ENCODE measurements at places on chromosomes 7 and 10. TPM values are rescaled to one million over a fixed set of nuclear protein-coding genes. Genes with fewer than 3 reads are reported as not detected.

GRCh38 chr10:69861251-69862240, 59.8 kb downstream of the COL13A1 start:
- no peak for DNase-seq

DNA sequence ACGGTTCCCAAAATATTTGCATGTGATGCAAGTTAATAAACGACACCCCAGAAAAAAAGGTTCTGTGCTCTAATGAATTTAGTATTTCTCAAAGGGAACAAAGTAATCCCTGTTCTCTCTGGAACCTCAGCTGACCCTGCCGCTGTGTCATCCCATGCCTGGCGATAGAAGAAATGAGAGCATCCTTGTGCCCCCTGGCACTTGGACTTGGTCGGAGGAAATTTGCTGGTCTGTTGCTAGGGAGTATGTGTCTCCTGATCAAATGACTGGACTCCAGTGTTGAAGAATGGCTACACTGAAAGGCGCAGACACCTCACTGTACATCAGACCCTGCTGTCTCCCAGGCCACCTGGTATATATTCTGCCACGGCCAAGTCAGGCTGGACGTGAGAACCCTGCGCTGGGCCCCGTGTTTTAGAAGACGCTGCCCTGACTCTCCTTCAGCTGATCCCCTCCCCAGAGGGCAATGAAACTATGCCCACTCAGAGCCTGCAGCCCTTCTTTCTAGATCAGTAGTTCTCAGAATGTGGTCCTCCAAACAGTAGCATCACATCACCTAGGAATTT, 67.2 kb downstream of the THNSL1 start:
- DNase-seq = peak; percentile 68

- DNase-seq = no peak
Observed at GRCh38 chr10:18473424-18474117, 177.8 kb downstream of the NSUN6 start.

GRCh38 chr10:17387861-17388503, 66.4 kb downstream of the ST8SIA6 start:
- no peak for DNase-seq

DNA sequence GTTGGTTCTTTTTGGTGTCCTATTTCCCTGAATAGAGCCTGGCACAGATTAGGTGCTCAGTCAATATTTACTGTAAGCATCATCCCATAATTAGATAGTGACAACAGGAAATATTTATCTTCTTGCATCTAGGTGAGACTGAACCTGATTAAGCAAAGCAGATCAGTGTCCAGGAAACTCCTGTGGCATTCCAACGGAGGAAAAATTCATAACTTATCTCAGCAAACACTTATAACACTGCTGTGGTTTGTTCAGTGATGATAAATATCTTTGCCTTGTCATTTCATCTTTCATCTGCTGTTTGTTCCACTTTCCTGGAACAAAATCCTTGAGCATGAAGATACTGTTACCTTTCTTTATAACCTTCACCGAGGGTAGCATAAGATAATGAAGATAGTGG, 1160.3 kb upstream of the AUTS2 start:
- no peak for DNase-seq

DNA sequence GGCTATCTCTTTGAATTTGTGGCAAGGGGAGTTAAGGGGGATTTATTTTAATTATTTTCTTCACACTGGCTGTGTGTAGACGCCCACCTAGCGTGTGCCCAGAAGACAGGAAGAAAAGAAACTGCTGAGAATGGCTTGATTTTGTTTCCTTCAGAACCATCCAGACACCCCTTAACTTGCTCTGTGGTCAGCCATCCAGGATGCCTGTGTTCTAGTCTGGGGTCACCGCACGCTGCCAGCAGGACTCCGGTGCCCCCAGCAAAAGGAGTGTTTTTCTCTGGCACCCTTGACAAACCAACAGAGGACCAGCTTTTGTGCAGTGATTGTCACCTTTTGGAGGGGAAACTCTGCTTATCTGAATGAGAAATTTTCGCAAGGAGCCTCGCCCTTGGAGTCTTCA, 5.3 kb downstream of the DDC start:
- DNase-seq = no peak

- no peak for DNase-seq
Observed at GRCh38 chr10:110947061-110947595, 27.7 kb downstream of the SHOC2 start.

DNA sequence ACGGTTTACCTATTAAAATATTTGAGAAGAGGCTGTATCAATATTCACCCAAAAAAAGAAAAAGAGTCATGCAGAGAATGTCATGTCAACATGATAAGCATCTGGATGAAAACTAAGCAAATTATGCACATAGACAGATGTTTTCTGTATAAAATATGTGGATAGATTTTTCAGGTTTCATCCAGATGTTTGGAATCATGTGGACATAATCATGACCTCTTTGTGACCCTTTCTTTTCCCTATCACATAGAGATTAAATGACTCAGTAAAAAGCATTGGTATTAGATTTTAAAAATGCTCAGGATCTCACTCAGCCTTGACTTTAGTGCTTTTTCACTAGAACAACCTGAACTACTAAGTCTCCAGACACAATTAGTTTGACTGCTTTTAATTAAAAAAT, 90.0 kb downstream of the FOXP2 start:
- no peak for DNase-seq

DNA sequence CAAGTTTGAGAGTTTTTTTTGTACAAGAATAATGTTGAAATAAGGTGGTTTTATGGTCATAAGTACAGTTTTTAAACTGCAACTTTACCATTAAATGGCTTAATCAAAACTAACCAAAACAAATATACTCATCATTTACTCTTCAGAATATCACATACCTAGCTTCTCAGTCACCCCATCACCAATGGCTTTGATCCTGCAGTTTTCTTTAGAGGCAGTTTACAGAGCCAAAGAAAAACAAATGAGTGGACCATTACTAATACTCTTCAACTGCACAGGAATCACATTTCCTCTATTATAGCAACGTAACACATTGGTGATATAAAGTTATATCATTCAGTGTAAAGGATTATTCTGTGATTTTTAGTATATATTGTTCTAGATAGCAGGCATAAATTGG, 576.1 kb upstream of the LRRTM3 start:
- no peak for DNase-seq

DNA sequence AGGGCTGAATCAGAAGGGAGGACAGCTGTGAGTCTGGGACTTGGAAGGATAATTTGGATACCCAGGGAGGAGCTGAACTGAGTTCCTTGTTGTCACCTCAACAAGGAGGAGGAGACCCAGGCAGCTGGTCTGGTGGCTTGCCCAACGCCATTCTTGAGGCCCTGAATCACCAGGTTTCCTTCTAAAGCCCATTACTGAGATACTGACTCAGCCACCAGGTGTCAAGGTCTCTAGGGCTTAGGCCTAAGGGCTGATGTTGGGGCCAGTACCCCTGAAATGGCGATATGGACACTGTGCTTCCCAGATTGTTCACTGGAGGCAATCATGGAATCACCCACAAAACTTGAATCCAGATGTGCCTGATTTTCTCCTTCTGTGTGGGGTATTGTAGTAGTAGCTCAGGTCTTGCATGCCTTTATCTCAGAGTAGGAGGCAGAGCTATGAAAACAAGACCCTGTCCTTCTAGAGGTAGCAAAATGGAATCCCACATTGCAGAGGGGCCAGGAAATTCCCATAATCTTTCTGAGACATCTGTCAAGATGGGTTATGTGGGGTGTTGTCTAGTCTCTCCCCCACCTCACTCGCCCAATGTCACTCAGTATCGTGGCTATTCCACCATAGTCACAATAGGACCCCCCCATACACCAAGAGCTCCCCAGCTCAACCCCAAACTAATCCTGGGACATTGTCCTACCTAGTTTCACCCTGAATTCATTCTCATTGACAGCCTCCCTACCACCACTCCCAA, 1.8 kb upstream of the ATG9B start:
- no peak for DNase-seq

- peak; percentile 98 for DNase-seq
Observed at GRCh38 chr7:135211179-135211945, at the start of gene WDR91. Gene WDR91 (minus strand): TSS chr7:135211526. CDS start chr7:135211502, 24 bp downstream.

DNA sequence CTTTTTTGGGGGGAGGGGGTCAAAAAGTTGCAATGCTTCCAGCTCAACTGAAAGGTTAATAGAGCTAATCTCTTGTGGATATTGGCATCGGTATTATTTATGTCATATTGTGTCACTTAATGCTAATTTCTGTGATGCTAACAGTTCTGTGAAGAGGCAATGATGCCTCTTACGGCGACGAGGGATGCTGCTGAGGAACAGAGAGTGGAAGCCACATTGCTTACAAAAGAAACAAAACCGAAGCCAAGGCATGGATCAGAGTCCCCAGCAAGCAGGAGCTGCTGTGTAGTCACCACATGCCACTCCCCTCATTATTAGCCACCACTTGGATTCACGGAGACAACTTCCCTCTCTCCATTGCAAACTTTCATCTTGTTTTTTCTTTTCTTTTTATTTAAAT, 536.5 kb upstream of the MGMT start:
- DNase-seq = no peak

- DNase-seq = peak; percentile 90
Observed at GRCh38 chr7:29189743-29190201, 4.8 kb upstream of the CHN2 start.

DNA sequence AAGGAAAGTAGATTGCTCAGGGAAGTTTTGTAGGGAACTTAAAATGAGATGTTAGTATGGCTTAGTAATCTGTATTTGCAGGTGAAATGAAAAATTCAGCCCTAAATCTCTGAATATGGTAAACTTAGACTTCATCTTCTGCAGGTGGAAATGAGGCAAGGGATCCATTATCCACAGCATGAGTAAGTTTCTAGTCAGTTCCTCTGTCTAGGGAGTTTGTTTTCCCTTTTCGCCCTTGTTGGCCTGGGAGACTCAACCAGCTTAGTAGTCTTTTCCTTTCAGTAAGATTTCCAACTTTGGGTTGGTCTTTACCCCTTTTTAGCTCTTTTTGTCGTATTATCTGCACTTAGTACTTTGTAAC, 65.6 kb downstream of the ZEB1 start:
- no peak for DNase-seq

DNA sequence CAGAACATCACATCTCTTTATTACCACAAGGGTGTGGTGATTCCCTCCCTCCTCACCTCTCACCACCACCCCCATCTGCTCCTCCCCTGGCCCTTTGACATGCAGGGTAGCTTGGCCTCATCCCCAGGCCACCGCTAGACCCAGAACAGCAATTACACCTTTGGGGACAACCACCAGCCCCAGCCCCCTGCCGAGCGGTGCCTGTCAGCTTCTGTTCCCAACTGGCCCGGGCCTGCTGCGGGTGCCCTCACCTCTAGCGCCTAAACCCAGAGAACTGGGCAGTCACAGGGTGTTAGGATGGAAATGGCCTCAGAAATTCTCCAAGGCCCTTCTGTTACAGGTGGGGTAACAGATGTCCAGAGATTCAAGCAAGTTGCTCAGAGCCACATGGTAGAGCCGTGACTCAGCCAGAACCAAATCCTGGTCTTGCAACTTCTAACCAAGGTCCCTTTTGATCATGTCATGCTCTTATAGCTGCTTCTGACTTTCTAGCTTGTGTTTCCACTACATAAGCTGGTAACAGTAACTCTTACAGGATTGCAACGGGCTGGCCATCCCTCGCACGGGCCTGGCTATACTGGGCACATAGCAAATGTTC, 78.0 kb downstream of the PRKAG2 start:
- DNase-seq = no peak

GRCh38 chr10:103967448-103968071, 620 bp downstream of the SLK start:
- DNase-seq = no peak

DNA sequence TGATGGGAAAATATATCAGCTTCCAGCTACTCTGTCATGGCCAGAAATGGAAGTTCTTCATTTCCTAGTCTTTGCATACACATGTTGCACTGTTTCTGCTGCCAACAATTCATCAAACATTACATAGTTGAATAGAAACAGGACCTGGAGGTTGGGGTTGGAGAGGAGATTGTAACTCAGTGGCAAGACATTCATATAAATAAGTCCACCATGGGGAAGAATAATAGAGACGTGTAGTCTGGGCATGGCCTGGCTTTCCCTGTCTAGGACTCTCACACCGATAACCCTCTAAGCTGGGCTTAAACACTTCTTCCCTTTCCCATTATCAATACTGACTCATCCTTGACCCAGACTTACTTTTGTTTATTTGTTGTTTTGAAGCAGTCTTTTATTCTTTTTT, 155.7 kb downstream of the PLPP4 start:
- peak; percentile 85 for DNase-seq

DNA sequence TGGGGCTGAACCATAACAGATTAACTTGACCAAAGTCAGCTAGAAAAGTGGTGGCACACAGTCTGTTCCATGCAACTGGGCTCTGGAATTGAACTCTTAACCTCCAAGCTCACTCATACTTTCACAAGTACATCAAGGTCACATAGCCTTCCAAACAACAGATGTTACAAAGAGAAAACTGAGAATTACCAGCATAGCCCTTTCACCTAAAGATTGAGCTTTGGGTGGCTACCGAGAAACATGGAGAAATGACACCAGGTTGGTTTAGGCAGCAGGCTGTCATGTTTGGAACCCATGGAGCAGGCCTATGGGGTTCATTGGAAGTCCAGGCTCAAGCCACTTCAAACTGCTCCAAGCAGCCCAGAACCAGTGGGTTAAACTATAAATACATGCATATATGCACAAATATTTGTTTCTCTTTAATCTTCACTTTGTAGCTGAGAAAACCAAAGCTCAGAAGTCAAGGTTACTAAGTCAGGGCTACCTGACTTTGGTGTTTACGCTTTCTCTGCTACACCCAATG, 59.1 kb downstream of the MALSU1 start:
- DNase-seq = no peak

DNA sequence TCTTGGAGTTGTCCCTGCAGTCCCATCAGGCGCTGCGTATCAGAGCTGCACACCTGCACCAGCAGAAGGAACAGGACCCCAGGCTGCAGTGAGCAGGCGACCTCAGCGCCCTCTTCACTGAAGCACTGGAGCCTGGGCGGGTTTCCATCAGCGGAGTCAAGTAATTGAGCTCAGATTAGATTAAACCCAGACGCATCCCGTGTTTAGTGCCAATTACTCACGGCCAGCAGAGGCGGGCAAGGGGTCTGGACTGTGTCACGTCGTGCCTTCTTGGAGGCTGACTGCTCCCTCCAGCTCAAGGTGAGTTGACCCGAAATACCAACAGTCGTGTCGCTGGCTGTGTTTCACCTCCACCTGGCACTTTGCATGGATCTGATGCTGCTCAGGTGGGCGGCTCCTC, 123.6 kb downstream of the CXCL12 start:
- DNase-seq = peak; percentile 87

GRCh38 chr10:114499630-114500190, 95.4 kb upstream of the AFAP1L2 start:
- DNase-seq = no peak

Gene PIP4K2A
- 32.4 TPM for total RNA-seq

Gene TMEM225B
- total RNA-seq = 0.32 TPM

Gene ANKRD1
- total RNA-seq = not detected

Gene IKZF1
- total RNA-seq = 3.6 TPM

Gene MKX
- total RNA-seq = 24.9 TPM

Gene PROSER2
- total RNA-seq = 2.5 TPM

Gene KLF14
- total RNA-seq = not detected

Gene MRC1
- 21.9 TPM for total RNA-seq

Gene C10orf53
- not detected for total RNA-seq

Gene IFIT3
- 8.9 TPM for total RNA-seq

Gene CPED1
- 81.8 TPM for total RNA-seq

Gene MICU1
- total RNA-seq = 33.3 TPM

Gene STRIP2
- total RNA-seq = 1.7 TPM

All from esophagus muscularis mucosa (tissue), 4 donors.